NCI-H1417 (cell line): ENCODE measurements at places on chromosomes 5 and 9.

- DNase-seq = no peak
Measured at GRCh38 chr5:93735378-93735777, 6.0 kb downstream of the POU5F2 start.

- no peak for DNase-seq
Measured at GRCh38 chr5:45105491-45105994, 296.8 kb downstream of the MRPS30 start.

GRCh38 chr9:71270554-71270953, 149.1 kb upstream of the TRPM3 start:
- no peak for DNase-seq

- DNase-seq = no peak
Measured at GRCh38 chr9:98968601-98969337, 25.1 kb downstream of the COL15A1 start.

- no peak for DNase-seq
Measured at GRCh38 chr9:4654084-4654483, 8.0 kb upstream of the PLPP6 start.

DNA sequence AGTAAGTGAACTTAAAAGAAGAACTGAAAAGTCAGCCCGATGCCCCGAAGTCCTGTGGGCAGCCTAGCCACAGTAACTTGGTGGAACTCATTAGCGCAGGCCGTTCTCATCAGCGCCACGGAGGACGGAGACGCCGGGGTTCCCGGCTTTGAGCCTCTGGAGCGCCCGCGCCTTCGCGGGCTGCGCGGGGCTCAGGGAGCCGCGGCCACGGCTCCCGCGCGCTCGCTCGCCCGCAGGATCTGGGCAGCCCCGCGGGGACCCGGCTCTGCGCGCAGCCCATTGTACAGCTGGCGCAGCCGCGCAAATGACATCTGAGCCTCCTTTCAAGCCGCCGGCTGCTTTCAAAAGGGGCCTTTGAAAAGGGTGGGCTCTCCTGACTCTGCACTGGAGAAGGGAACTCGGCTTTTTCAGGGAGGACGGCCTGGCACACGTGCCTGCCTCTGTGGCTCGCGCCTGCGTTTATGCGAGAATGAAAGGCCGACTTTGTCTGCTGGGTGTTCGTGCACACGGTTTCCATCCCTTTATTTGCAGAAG, 40.7 kb downstream of the TLR4 start:
- peak; percentile 51 for DNase-seq

GRCh38 chr5:115180165-115180709, 10.5 kb upstream of the TRIM36 start:
- DNase-seq = peak; percentile 75

- DNase-seq = no peak
Measured at GRCh38 chr5:103867857-103868598, 305.4 kb upstream of the NUDT12 start.

- no peak for DNase-seq
Measured at GRCh38 chr5:127844581-127845021, 141.4 kb downstream of the CCDC192 start.

DNA sequence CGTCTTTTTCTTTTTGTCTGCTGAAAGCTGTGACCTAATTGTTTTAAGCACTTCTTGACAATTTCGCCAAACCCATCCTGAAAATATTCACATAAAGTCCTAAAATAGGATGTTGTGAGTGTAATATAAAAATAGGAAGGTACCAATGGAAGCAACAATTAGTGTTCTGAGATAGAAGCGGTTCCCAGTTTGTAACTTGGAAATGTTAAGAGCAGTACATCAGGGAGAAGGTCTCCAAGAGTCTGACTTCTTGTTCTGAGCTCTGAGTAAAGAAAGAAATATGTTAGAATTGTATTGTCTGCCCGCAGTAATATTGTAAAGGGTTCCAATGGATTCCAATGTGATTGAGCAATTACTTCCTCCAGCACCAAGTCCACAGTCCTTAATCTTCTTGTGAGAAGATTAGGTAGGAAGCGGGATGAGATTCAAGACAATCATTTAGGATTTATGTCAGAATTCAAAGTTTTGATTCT, 3.9 kb downstream of the VCAN start:
- DNase-seq = peak; percentile 54

GRCh38 chr9:4985386-4986266, 554 bp downstream of the JAK2 start:
- peak; percentile 50 for DNase-seq

- peak; percentile 36 for DNase-seq
Measured at GRCh38 chr9:124251605-124252378, 6.0 kb upstream of the NEK6 start.

- no peak for DNase-seq
Measured at GRCh38 chr5:139731281-139731680, 64.3 kb upstream of the PSD2 start.

DNA sequence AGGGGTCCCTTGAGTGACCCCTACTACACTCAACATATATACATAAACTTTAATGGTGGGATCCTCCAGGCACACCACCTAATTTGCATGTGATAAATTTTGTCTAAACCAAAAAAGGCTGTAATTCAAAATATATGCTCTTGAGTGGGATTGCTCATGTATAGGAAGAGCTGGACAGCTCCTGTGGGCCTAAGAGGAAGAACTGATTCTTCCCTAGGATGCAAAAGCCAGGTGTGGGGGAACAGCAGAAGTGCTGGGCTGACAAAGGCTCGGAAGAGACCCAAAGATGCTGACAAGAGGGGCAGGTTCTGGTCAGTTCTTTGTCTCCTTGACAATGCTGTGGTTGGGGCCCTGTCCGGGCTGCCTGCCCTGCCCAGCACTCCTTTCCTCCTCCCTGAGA, 43.9 kb downstream of the PCDH1 start:
- DNase-seq = no peak

- DNase-seq = no peak
Measured at GRCh38 chr9:92299116-92299515, 5.6 kb upstream of the IARS1 start.

- DNase-seq = no peak
Measured at GRCh38 chr9:121360601-121361374, 9.3 kb downstream of the STOM start.

DNA sequence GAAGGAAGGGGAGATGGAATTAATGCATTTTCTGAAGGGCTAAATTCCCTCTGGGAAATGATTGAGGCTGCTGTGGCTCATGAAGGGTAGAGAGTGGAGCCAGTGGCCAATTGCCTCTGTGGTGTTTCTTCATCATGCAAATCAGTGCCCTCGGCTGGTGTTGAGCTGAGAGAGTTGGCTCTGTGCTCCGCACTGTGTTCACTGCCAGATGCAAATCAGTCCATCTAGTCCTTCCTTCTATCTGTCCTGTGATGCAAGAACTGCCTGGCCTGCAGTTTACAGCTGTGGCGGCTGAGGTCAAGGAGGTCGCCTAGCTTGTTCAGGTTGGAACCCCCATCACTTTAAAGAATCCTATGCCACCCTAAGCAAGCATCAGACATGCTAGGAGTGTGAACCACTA, 6.0 kb downstream of the TMEM171 start:
- no peak for DNase-seq

DNA sequence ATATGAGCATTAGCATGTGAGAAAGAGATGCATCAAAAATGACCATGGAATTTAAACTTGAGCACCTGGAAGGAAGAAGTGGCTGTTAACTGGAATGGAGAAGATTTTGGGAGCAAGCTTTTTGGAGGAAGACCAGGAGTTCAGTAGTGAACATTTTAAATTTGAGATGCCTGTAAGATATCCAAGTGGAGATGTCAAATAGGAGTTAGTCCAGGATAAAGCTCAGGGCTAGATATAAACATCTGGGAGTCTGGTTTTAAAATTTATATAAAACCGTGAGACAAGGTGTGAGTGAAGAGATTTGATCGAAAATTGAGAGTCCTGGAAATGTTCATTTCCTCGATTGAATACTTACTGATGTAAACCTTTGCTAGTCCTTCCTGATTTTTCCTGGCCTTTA, 217.5 kb downstream of the ZSWIM6 start:
- DNase-seq = no peak

GRCh38 chr5:175353926-175354325, 90.1 kb downstream of the DRD1 start:
- no peak for DNase-seq

- no peak for DNase-seq
Measured at GRCh38 chr5:150066901-150067396, 19.4 kb downstream of the CSF1R start.

GRCh38 chr5:122639033-122639432, 135.8 kb upstream of the SNX2 start:
- no peak for DNase-seq

DNA sequence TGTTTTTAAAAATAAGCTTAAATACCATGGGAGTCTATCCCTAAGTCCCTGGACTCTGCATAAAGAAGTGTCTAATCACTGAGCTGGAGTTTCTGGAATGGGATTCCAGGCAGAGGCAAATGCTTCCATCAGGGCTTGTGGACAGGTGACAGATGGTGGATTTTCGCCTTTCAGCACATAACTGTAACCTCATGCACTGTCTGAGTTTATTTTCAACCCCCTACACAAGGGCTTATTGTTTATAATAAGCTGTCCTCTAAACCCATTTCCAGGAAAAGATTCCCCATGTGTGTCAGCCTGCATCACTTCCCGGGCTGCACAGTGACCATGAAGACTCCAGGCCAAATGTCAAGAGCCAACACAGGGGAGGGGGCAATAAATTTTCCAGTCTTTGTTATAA, 264.0 kb downstream of the PIK3R1 start:
- DNase-seq = no peak

- DNase-seq = no peak
Measured at GRCh38 chr9:76215066-76215465, 179.2 kb downstream of the RFK start.

DNA sequence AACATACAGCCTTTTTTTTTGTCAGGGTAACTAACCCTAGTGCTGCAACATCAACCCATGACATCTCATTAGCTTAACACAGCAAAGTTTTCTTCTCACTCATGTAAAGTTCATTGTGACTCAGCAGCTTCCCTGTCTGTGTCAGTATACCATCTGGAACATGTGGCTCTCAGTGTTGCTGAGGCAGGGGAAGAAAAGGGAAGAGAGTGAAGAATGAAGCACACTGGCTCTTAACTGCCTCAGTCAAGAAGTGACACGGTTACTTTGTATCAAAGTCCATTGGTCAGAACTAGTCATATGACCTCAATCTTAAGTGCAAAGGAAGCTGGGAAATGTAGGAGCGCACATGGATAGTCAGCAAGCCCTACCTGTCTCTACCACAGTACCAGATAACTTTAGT, 185.0 kb upstream of the ELL2 start:
- DNase-seq = no peak

DNA sequence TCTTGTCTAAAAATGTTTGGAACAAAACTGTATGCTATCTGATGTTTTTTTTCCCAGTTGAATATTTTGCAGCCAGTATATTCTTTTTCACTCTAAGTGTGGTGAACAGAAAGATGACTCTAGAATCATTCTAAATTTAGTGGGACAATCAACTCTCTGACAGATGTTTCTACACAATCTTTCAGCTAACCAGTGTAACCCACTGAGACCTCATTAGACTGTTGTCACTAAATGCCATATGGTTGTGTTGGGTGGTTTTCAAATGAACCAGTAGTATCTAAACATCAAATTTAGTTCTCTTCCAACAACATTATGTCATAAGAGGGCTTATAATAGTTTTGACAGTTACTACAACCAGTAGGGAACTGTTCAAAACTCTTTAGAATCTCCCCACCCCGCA, 129.6 kb upstream of the PRLR start:
- no peak for DNase-seq

- peak; percentile 87 for DNase-seq
Measured at GRCh38 chr5:58891086-58891970, 308.5 kb downstream of the RAB3C start.

DNA sequence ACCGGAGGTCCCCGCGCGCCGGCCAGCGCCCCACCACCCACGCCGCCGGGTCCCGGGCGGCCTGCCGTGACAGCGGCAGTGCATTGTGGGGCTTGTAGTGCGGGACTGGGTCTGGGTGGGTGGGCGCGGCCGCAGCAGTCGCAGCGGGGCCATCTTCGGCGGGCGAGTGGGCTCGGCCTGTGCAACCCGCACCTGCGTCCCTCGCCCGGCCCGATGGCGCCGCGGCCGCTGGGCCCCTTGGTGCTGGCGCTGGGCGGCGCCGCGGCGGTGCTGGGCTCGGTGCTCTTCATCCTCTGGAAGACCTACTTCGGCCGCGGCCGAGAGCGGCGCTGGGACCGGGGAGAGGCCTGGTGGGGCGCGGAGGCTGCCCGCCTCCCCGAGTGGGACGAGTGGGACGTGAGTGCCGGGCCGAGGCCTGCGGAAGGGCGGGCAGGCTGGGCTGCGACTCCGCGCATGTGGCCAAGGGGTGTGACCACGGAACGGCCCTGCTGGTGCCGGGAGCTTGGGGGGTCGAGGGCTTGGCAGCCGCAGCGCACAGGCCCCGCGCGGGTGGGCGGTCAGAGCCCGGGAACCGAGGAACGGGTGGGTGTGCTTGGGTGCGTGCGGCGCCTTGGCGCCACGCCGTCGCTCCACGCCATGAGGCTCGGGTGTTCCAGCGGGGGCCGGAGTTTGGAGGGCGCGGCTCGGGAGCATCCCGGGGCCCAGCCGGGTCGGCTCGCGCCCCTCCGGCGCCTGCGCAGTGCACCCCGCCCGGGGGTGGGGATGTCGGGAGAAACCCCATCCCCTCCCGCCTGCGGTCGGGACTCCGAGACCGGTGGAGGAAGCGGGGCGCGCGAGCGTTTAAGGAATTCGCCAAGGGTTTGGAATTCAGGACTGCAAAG, at the start of gene ARL10:
Gene ARL10, plus strand, starts transcription at position 137 of the 881 bp plus-strand sequence. Its CDS starts 77 bp downstream, at position 214.
- DNase-seq = no peak

GRCh38 chr5:104734046-104734445, 1171.5 kb upstream of the NUDT12 start:
- DNase-seq = no peak

- no peak for DNase-seq
Measured at GRCh38 chr9:121326901-121327613, 43.0 kb downstream of the STOM start.

- peak; percentile 0 for DNase-seq
Measured at GRCh38 chr5:114665551-114665950, 303.7 kb downstream of the KCNN2 start.

GRCh38 chr5:135072387-135073281, 38.6 kb upstream of the PITX1 start:
- DNase-seq = peak; percentile 30

- DNase-seq = no peak
Measured at GRCh38 chr5:14439087-14439871, 142.3 kb upstream of the OTULINL start.

DNA sequence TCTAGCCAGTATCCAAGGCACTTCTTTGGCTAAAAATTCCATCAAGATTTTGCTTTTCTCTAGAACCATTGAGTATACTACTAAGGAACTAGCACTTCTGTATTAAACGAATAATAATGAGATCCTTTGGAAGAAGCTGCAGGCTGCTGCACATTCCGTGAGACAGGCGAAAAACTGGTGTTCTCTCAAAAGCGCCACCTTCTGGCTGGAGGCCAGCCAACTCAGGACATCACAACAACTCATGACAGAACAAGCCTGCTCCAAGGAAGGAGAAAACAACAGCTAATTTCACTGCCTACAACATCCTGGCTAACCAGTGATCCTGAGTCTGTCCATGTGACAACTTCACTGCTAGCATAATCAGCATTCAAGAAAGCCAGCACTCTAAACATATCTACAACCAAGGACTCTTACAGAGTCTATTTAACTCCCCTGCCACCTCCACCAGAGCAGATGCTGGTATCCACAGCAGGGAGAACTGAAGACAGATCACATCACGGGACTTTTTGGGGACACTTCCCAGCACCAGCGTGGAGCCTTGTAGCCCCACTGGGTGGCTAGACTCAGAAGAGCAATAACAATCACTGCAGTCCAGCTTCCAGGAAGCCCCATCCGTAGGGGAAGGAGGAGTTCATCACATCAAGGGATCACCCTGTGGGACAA, 150.5 kb downstream of the YTHDC2 start:
- DNase-seq = peak; percentile 6
